Sigmoid colon (tissue), 7 donors: ENCODE measurements at places on chromosomes 13 and 19. TPM values are rescaled to one million over a fixed set of nuclear protein-coding genes. Genes with fewer than 3 reads are reported as not detected.

Gene MRPL4
- total RNA-seq, result 68.9 TPM

Gene ZNF540
- total RNA-seq, result 8.0 TPM

Gene GPR42
- 0.83 TPM for total RNA-seq

Gene CAMSAP3
- not detected for total RNA-seq

Gene PRR22
- total RNA-seq, result 0.71 TPM

Gene UCHL3
- total RNA-seq, result 25.0 TPM

Gene TMTC4
- 8.6 TPM for total RNA-seq

Gene KIR3DL2
- total RNA-seq, result not detected

Gene SIGLEC12
- total RNA-seq, result not detected
